CD4-positive, CD25-positive, alpha-beta regulatory T cell (primary cell): ENCODE measurements at places on chromosomes 1 and 21.

DNA sequence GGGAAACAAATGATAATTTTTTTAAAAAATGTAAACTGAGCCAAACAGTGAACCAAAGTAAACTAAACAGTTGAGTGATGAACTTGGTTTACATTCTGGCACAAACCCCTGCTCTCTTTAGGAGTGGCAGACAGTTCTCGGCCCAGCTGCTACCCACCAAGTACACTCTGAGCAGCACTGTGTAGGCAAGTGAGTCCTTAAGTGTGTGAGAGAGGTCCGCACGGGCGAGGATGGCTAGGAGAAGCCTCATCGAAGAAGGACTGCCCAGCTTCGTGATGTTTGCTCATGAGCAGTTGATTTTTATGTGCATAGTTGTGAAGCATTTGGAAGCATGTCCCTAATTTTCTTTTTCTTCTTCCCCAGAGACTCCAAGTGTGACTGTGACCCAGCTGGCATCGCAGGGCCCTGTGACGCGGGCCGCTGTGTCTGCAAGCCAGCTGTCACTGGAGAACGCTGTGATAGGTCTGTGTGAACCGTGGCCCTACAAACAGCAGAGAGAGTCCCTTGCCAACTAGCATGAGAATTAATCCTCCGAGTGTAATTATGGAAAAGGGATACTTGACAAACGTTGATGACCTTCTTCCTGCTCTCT lies 32.1 kb downstream of the LAMC2 start:
- no peak for DNase-seq

DNA sequence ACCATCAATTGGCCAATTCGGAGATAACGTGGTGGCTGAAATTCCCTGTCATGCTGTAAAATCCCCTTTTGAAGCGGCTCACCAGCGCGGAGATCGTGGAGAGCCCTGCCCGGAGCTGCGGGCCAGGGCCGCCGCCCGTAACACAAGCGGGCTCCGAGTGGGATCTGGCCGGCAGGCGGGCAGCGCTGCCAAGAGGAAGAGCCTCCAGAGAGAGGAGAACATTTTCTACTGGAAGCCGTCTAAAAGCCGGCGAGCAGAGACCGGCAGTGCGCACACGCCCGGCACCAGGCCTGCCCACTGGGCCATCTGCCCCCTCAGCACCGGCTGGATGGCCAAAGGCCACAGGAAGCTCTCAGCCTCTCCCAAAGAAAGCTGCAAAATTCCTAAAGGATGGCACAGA lies 15.5 kb downstream of the SSBP3 start:
- no peak for DNase-seq

GRCh38 chr1:72915581-72915980 lies 633.2 kb upstream of the NEGR1 start:
- no peak for DNase-seq

GRCh38 chr1:61851849-61852669 lies 109.8 kb downstream of the PATJ start:
- DNase-seq, result peak; percentile 72

GRCh38 chr1:152448095-152448494 lies 34.0 kb upstream of the CRNN start:
- DNase-seq, result no peak

GRCh38 chr1:62978741-62979140 lies 194.8 kb downstream of the ATG4C start:
- no peak for DNase-seq

DNA sequence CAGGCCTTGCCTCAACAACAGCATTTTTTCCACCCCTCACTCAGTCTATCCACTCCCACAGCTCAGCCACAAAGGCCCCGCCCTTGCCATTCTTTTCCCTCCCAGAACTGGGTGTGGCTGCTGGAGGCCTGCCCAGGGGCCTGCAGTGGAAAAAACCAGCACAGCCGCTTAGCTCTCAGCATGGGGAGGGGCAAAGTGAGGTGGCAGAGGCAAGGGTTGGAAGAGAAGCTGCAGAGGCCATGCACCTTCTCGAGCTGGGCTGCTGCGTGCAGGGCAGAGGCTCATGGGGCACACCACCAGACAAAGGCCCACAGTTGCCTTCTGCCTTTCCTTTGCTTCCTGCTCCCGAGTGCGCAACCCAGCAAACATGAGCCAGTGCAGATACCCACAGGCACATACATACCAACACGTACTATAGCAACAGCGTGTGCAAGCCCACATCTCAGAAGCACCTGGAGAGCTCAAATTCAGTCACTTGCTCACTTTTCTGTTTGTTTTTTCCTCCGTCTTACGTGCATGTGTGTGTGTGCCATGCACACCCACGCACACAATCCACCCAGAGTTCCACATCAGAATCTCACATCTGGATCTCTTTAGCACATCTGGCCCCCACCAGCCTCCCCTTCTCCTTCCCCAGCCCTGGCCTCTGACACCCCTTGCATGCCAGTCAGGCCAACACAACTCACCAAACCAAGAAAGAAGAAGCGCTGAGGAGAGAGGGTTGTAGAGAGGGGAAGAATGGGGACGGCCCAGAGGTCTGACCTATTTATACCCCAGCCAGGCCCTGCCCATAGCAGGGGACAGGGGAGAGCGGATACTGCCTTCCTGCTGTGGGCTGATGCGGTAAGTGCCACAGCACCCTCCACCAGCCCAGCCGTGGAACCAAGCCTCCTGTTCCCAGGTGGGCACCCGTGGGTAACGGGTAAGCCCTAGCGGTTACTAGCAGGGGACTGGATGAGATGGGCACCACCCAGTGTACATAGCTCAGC lies at the start of gene S100A4:
Gene S100A4, minus strand, starts transcription at position 740 of the 989 bp plus-strand sequence. CDS start 1,012 bp downstream, outside the sequence.
- DNase-seq, result peak; percentile 81

DNA sequence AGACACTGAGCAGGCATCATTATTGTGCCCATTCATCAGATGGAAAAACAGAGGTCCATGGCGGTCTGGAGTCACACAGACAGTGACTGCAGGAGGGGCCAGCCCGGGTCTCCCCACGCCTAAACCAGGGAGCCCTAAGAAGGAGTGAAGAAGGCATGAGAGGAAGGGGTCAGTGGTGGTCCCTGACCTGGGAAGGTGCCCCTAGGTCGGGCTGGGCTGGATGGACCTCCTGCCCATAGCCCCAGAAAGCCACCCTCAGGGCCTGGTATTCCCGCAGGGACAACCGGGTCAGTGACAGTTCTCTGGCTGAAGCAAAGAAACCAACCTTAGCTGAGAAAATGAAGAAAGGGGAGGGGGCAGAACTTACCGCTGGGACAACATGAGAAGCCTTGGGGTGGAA lies 163.4 kb upstream of the C1orf174 start:
- DNase-seq, result no peak

DNA sequence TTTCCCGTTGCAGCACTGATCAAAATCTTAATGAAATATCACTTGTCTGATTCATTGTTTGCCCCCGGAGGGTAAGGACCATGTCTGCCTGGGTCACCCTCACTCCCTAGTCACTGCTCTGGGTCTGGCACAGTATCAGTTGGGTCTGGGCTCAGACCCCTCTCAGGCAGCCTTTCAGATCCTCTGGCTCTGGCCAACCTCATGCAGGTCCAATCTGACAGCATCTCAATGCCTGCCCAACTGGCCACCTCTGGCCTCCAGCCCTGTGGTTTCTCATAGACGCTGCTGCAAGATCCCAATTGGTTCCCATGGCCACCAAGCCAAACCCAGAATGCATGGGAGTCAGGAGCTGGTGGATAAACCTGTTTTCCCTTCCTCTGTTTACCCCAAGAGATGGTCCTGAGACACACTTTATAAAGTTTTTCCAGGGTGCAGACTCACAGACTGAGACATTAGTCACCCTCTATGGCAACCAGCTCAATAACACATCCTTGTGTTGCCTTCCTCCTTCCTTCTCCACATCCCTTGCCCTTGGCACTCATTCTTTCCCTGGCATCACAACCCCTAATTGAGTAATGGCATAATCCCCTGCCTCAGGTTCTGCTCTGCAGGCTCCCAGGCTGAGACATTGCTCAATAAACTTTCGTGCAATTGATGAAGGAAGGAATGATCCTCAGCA lies 199.2 kb downstream of the GRIK3 start:
- DNase-seq, result no peak

GRCh38 chr1:245698860-245699259 lies 544.1 kb downstream of the KIF26B start:
- DNase-seq, result no peak

GRCh38 chr21:41681939-41682718 lies 84.7 kb downstream of the RIPK4 start:
- no peak for DNase-seq

DNA sequence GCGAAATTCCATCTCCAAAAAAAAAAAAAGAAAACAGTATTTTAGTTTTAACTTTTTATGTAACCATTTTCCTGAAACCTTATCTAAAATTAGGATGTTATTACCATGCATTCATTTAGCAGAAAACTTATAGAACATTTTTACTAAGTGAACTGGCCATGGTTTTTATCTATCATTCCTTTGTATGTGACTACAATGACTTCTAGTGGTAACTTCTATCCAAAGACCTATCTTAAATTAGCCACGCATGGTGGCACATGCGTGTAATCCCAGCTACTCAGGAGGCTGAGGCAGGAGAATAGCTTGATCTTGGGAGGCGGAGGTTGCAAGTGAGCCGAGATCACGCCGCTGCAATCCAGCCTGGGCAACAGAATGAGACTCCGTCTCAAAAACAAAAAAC lies 11.4 kb downstream of the GGPS1 start:
- no peak for DNase-seq

DNA sequence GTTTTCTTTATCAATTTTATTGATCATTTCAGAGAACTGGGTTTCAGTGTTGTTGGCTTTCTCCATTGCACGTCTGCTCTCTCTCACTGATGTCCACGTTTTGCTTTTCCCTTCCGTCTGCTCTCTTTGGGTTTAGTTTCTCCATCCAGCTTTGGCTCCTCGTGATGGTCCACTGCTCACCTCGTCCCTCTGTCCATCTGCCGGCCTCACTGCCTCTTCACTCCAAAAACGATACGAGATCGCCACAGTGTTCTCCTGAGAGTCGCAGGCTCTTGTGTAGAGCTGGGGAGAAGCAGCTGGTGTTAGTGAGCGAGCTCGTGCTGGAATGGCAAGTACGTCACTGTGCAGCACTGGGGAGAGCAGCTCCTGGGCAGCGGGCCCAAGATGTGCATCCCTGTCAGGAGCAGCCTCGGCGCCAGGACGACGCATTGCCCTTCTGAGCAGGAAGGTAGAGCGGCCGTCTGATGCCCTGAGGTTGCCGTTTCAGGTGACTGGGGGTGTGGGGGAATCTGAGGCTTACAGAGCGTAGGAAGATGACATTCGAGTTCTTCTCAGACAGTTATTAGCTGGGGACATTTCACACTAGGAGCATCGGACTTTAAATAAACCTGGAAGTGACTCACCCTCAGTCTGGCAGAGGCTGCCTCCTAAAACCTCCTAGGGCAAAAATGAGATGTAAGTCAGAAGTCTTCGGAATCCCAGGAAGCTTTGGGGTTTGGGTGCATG lies 31.4 kb upstream of the PCBP3 start:
- no peak for DNase-seq

GRCh38 chr1:214896921-214897320 lies 185.6 kb upstream of the KCNK2 start:
- DNase-seq, result no peak

DNA sequence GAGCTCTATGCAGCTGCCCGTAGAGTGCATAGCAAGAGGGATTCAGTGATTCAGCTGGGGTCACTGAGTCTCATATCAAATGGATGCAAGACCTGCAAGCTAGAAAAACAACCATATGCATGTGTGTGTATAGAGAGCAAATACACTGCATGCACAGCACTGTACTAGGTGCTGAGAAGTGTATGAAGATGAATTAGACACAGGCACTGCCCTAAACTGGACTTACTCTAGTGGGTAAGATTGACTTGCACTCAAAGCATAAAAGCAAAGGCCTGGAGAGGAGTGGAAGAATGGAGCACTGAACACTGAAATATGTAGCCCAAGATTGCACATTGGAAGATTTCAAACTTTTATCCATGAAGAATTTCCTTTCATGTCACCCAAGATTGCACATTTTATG lies 5.5 kb upstream of the GBP1 start:
- no peak for DNase-seq

DNA sequence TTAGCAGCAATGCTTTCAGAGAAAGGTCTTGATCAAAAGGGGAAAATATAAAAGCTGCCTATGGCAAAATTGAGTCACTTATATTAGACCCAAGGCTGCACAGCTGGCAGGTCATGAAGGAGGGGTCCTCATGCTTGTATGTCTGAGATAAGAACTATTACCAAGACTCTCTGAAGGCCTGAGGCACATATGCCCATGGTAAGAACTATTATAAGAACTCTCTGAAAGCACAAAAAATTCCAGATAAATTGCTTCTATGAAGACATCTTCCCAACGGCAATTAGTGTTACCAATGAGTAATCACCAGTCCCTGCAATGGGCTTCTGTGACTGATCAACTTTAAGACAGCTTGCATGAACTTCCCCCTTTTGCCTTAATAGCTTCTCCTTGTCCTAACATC lies 42.8 kb upstream of the LRIF1 start:
- no peak for DNase-seq

DNA sequence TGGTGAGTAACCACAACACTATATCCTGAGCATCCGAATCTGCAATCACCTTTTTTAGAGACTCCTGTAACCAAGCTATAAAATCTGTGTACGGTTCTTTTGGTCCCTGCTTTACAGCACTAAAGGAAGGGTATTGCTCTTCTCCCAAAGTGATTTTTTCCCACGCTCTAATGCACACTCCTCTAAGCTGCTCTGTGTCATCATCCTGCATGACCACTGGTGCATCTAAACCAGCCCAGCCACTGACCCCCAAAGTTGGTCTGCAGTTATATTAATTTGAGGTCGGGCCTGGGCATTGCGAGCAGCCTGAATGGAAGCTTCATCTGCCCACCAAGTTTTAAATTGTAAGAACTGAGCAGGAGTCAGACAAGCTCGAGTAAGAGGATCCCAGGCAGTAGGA lies 480.0 kb downstream of the PTPRU start:
- no peak for DNase-seq

DNA sequence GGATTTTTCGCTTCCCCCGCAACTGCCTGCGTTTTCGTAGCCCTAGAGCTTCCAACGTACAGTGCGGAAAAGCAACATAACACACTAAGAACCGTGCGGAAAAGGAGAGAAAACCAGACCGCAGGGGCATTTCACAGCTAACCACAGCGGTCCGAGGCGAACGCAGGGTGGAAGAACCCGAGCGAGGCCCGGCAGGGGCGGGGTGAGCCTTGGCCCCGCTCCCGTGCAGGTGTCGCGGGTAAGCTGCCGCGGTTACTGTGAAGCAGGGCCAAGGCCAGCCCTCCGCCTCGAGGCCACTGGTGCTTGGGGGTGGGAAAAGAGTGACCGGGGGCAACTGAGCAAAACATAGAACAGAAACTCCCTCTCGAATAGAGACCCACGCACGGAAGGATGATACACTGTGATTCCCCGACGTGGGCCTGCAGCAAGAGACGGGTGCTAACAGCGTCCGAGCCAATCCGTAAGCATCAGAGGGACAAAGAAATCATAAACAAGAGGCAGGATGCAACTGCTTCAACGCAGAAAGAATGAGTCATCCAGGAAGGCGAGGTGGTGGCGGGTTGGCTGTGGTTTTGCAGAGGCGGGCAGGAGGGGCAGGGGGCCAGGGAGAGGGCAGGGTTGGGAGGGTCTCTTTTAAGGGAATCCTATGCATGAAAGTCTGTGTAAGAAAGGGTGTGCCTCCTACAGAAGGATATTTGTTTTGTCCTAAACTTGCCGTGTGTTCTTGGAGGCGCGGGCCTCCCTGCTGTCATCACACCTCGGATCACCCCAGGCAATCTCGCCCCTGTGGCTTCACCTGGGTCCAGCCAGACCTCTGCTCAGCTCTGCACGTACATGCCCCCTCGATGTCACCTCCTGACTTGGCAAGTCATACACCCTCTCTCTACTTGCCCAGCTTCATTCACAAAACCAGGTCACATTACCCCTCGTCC lies 7.3 kb downstream of the GNG4 start:
- peak; percentile 70 for DNase-seq

GRCh38 chr1:82377201-82377884 lies 576.6 kb downstream of the ADGRL2 start:
- DNase-seq, result no peak
